ENCODE measurements at places on chromosomes 13 and 19.

- no peak for DNase-seq
Observed at GRCh38 chr19:42426643-42427042, 545 bp downstream of the LIPE start.

- no peak for DNase-seq
Observed at GRCh38 chr19:7561325-7561724, 25.8 kb downstream of the PNPLA6 start.

GRCh38 chr19:4583961-4584669 is 24.6 kb upstream of the SEMA6B start:
- DNase-seq: no peak

GRCh38 chr19:7534531-7535046 is 928 bp upstream of the PNPLA6 start:
- DNase-seq: peak; percentile 30

DNA sequence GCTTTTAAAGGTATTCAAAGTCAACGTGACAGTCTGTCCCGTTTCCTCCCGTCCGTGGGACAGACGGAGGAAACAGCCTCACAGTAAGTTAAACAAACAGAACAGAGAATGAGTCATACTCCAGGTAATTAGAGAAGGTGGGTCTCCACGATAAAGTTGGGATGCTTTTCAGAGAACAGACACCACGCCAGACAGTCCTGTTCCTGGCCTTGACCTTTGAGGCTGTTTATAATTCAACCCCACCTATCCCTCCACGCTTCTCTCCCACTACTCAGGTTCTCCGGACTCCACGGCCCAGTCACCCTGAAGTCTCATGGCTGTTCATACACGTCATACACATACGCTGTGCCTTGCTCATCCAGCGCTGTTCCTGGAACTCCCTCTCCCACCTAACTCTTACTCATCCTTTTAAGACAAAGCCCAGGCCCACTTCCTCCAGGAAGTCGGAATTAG is 42.5 kb downstream of the ARHGEF18 start:
- no peak for DNase-seq

GRCh38 chr19:4556597-4557127 is 2.8 kb downstream of the SEMA6B start:
- no peak for DNase-seq

DNA sequence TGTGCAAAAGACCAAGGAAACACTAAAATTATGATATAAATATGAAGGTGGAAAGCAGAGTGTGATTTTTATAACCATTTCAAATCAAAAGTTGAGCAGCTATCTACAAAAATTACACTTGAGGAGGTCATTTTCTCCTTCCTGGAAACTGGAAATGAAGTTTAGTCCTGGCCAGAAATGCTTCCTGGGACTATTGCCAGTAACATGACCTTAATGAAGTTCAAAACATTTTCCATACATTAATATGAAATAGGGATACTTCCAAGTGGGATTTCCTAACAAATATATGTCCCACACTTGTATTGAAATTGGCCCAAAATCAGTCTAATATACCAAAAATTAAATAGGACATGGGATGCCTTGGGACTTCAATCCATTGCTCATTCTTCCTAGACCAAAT is 1556.8 kb upstream of the MIR17HG start:
- DNase-seq: no peak

- no peak for DNase-seq
Observed at GRCh38 chr13:26759907-26760831, at the start of gene GPR12. GPR12 (minus strand) TSS chr13:26760786; CDS start chr13:26759827, 959 bp downstream.

- DNase-seq: no peak
Observed at GRCh38 chr13:84812789-84813188, 930.5 kb upstream of the SLITRK1 start.

DNA sequence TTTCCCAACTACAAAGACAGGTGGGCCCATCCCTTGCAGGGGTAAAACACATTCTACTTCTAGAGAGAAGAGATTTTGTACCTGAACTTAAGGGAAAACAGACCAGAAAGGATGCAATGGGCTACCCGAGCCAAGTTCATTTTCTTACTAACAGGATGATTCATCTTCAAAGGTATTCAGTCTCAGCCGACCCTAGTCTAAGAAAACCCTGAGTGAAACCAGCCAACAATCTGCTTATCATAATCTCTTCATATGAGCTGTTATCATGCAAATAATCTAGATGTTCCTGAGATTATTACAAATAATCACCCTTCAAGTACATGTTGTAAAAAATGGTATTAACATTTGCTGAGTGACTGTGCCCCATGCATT is 15.6 kb downstream of the PABPC3 start:
- no peak for DNase-seq

- no peak for DNase-seq
Observed at GRCh38 chr19:50315773-50316448, 13.3 kb downstream of the KCNC3 start.

GRCh38 chr19:14250870-14251269 is 44.9 kb upstream of the ADGRL1 start:
- DNase-seq: no peak

GRCh38 chr19:44943801-44944249 is 1.8 kb downstream of the APOC4 start:
- no peak for DNase-seq

DNA sequence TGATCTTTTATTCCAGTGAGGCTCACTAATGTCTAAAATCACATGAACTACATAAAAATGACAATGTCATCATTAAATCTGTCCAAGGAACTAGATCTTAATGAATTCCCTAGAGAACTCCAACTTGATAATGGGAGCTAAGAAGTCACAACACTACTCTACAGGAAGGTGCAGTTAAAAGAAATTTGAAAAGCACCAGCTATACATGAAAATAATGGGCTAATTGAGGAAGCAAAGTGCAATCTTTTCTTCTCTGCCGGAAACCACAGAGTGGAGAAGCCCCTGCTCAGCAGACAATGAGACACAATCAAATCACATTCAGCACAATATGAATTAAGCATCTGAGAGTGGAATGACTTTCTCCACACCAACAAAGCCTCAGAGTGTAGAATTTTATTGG is 261.7 kb downstream of the LHFPL6 start:
- no peak for DNase-seq

DNA sequence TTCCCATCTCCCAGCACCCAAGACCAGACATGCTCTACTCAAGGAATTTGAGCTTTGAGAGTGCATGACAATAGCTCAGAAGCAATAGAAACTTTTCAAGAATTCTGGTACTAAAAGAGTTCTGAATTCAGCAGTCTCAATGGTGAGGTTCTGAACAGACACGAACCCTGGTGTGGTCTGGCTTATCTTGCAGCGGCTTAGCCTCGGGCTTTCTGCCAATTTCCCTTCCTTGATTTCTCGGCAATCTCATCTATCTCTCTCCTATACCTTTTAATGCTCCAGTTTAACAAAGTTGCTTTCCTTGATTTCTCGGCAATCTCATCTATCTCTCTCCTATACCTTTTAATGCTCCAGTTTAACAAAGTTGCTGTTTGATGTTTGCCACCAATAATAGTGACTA is 174.6 kb downstream of the SPRY2 start:
- no peak for DNase-seq

- DNase-seq: no peak
Observed at GRCh38 chr19:18708452-18709231, 25.2 kb downstream of the CRTC1 start.

GRCh38 chr19:50358483-50359327 is 6.7 kb downstream of the NAPSA start:
- peak; percentile 68 for DNase-seq

- DNase-seq: no peak
Observed at GRCh38 chr13:103100830-103101229, 34.6 kb upstream of the SLC10A2 start.

DNA sequence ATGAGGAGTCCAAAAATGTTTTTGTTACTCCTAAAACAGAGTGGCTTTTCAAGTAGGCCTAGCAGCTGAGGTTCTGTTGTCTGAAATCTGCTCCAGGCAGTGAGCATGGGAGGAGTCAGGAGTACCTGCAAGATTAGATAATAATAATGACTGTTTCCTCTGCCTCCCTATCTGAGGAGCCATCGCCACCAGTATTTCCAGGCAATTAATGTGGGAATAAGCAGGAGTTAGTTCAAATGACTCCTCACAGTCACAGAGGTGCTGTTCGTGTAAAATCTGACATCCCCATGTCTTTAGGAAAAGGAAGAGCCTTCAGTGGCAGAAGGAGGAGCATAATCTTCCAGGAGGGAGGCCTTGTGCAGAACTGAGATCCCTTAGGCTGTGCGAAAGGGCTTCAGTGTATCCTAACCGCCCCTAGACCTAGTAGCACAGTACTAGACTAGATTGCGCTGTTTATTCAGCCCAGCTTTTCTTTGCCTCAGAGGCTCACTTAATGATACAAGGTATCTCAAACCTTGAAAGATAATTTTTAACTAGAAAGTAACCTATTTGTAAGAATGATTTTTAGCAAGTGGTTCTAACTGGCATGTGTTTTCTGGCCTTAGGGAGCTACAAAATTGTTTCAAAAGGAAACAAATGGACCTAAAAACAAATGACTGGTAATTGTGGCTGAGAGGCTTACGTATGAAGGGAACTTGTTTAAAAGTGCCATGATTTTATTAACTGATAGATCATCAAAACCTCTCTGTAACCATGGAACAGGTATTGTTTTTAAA is 49.0 kb downstream of the FREM2 start:
- DNase-seq: no peak

- DNase-seq: no peak
Observed at GRCh38 chr13:75757336-75757735, 121.2 kb downstream of the LMO7 start.

GRCh38 chr13:74768521-74769085 is 634.4 kb upstream of the KLF12 start:
- DNase-seq: no peak

DNA sequence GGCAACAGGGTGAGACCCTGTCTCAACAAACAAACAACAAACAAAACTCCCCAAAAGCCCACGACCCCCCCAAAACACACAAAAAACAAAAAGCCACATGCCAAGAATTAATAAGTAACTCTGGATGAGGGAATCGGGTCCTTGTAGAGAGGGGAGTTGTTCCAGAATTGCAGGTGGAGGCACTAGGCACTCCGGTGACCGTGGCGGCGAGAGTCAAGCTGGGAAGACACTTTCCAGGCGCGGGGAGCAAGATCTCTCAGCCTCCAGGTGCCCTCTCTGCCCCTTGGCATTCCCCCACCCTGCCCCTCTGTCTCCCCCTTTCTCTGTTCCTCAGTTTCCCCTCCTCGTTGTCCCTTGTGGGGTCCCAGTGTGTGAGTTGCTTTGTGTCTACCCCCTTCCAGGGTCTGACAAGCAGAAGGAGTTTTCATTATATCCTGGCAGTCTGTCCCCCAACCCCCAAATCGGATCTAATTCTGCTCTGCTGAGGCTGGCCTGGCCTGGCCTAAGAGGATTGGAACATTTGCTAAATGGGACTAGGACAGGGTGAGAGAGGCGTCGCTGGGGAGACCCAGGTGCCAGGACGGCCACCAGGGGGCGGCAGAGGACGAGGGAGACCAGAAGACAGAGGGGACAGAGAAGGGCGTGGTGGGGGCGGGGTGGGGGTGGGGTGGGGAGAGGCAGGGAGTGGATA is 8.3 kb upstream of the CRX start:
- peak; percentile 69 for DNase-seq

DNA sequence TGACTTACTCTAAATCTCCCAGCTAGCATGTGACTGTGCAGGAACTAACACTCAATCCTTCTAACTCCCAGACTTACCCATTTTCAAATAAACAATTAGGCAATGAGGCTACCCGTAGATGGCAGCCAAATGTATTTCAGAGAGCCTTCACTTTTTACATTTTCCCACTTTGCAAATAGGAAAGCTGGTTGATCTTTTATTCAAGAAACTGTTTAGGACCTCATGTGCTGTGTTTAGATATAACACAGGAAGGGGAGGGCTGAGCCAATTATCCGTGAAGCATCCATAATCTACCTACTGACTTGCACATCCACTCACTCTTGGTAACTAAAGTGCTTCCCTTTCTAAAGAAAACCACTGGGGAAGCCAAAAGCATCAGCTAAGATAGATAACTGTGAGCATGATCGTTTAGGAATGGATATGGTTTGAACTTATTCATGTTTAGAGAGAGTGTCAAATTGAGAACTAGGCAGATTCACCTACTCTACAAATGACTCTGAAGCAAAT is 33.4 kb downstream of the MBNL2 start:
- no peak for DNase-seq

DNA sequence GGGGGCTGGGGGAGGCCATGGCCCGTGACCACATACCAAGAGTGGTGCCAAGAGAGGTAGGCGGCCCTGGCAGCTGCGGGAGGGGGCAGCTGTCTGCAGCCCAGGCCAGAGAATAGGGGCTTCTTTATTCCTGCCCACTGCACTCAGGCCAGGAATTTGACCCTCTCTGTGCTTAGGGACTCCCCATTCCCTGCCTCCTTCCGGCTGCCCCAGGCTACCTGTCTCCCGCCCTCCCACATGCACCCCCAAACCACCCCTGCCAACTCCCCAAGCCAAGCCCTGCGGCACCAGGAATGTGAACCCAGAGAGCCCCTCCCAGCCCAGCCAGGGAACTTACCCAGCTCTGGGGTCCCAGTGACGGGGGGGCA is 687 bp downstream of the PLEKHA4 start:
- DNase-seq: no peak

GRCh38 chr19:16154557-16154956 is 11.1 kb downstream of the HSH2D start:
- no peak for DNase-seq

DNA sequence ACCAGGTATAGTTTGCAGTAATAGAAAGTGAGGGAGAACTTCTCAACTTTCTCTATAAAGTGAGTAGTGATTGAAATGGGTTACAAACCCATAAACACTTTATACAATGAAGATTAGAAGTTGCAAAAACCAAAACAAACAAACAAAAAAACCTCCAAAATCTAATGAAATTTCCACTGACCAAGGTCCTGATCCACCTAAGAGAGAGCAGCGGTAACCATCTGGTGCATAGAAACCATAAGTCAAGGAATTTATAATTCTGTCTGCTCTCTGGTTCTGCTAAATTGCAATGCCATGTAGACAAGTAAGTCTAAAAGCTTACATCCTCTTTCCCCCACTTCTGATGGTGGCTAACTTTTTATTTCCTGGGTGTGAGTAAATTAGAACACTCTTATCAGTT is 463.4 kb downstream of the EFNB2 start:
- no peak for DNase-seq

DNA sequence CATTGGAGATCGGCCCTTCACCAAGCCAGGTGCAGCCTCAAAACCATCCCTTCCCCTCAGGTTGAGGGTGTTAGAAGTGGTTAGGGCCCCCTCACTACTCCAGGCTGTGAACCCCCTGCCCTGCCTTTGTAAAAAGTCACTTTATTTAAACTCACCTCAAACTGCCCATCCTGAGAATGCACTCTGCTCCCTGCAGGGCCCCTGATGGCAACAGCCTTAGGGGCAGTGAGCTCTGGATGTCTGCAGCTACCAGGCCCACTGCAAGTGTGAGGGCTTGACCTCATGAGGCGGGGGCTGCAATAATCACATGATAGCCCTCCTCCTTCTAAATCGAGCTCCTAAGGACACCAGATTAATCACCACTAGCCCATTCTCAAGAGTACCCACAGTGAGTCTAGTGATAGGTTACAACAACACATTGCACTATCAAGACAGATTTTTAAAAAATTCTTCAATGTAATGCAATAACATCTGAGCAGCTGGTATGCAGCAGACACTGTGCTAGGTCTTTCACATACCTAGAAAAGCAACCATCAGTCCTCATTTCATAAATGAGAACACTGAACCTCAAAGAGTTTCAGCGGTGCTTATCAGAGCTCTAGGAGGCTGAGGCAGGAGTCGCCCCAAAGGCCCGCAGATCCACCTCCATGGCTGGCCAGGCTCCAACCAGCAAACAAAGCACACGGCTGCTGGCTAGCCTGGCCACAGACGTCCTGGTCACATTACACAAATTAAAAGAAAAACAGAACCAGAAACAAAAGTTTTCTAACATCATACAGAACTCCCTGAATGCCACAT is 26.0 kb downstream of the SLC7A1 start:
- no peak for DNase-seq
